Activated CD4-positive, alpha-beta T cell treated with anti-CD3 and anti-CD28 coated beads for 24 hours (primary cell): ENCODE measurements at places on chromosomes 3 and 15.

DNA sequence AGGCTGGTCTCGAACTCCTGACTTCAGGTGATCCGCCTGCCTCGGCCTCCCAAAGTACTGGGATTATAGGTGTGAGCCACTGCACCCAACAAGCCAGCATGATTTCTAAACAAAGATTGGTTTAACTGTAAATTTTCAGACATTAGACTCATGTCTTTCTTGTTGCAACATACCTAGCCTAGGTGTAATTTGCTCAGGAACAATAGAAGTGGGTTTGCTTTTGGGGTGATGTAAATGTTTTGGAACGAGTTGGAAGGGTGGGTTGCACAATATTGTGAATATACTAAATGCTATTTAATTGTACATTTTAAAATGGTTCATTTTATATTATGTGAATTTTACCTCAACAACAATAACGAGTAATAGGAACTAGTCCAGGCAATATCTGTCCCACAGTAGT, 7.1 kb downstream of the CCR4 start:
- DNase-seq: no peak

DNA sequence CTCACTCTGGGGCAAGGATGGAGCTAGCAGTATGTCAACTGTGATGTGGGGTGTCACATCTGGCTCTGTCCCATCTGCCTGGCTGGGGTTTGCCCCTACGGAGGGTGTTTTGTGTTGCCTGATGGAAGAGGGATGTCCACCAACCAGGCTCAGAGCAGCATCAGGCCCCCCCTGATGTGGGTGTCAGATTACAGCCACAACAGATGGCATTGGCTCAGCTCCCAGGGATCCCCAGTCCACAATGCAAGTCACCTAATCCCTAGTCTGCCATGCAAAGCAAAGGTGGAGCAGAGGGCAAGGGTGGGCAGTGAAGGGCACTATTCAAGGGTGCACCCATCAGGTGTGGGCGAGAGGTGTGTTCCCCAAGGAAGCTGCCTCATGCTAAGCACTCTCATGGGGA, 48.9 kb upstream of the AMOTL2 start:
- DNase-seq: no peak

GRCh38 chr3:185070491-185071286, 82.2 kb downstream of the C3orf70 start:
- DNase-seq: no peak

GRCh38 chr3:30747771-30748281, 141.4 kb downstream of the TGFBR2 start:
- DNase-seq: no peak
